Fibroblast of skin of right quadriceps (primary cell): ENCODE measurements at places on chromosomes 7 and 10.

DNA sequence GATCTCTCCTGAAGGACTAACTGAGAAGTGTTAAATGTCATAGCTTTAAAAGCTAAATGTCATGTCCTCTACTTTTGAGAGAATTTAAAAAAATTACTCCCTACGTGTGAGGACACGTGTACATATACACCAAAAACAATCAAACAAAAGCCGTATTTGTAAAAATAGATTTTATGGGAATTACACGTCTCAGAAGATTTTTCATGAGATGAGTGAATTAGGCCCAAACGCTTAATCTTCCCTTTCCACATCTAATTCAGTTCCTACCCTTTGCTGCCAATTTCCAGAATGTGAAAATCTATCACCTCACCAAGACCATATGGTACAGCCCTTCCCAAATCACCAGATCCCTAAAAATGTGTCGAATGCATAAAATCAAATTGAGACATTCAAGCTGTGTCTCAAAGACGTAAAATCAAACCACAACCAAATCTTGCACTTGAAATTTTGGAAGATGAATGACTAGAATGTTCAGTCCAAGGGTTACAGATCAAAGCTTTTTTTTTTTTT is 1.0 kb upstream of the CTTNBP2 start:
- no peak for DNase-seq

DNA sequence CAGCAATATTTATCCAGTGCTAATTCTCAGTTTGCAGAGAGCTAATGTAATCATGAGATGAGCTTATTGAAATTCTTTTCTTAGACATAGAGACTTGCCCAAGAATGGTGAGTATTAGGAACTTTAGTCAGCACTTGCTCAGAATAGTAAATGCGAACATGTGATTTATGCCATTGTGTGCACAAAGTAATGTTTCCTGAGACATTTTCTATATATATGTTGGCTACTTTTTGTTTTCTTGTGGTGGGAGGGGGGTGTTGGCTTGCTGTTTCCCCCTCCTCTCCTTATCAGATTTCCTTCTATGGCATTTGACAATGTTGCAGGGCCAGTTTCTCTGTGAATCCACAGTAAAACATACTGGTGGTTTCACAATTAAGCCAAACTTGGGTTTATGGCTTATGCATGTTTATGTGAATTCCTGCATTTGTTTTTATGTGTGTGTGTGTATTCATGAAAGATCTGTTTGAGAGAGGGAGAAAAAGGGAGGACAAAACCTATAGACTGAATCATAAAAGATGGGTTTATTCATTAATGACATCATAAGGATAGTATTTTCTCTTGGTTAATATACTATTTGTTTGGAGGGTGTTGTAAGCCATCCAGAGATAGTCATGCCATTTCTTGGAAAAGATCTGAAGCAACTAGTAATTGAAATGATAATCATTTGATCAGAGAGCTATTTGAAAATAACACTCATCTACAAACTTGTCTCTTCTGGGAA is 36.3 kb downstream of the ARID5B start:
- DNase-seq, result peak; percentile 87

GRCh38 chr7:50393076-50393475 is 57.1 kb downstream of the FIGNL1 start:
- DNase-seq, result no peak

DNA sequence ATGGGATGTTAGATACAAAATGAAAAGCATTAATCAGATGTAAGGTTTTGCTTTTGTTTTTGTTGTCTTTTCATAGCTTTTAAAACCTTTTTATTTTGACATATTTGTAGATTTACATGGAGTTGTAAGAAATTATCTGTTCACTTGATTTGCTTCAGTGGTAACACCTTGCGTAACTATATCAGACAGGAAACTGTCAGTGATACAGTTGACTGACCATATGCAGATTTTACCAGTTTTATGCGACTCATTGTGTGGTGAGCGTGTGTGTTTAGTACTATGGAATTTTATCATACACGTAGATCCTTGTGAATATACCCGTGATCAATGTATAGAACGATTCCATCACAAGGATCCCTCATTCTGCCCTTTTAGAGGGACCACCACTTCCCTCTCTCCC is 701.4 kb downstream of the SUGCT start:
- peak; percentile 22 for DNase-seq

- DNase-seq, result no peak
These were observed 30.9 kb downstream of the OCM2 start for GRCh38 chr7:97959046-97959445.

GRCh38 chr10:123148414-123149161 is 652 bp downstream of the HMX2 start:
- DNase-seq, result no peak

DNA sequence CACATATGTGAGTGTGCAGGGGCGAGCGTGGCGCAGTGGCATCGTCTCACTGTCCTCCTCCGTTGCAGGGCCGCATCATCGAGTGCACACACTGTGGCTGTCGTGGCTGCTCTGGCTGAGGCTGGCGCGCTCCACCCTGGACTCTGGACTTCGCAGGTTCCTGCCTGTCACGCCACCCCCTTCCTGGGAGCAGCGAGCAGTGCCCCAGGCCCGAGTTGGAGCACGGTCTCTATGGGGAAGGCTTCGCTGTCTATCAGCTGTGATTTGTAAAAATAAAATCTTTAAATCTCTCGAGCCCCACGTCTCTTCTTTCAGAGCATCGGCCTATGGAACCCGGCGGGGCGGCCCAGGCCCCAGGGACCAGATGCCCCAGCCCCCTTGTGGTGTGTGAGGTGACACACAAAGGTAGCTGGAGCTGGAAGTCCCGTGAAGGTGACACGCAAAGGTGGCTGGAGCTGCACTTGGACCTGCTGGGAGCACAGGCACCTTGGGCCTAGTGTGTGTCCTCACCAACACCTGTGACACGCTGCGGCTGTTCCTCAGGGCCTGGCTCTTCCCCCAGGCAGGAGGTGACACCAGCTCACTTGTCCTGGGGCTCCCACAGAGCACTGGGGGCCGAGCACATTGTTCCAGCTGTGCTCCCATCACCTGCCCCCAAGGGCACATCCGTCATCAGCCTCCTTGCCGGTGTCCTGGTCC is 10.7 kb downstream of the BUD31 start:
- no peak for DNase-seq

DNA sequence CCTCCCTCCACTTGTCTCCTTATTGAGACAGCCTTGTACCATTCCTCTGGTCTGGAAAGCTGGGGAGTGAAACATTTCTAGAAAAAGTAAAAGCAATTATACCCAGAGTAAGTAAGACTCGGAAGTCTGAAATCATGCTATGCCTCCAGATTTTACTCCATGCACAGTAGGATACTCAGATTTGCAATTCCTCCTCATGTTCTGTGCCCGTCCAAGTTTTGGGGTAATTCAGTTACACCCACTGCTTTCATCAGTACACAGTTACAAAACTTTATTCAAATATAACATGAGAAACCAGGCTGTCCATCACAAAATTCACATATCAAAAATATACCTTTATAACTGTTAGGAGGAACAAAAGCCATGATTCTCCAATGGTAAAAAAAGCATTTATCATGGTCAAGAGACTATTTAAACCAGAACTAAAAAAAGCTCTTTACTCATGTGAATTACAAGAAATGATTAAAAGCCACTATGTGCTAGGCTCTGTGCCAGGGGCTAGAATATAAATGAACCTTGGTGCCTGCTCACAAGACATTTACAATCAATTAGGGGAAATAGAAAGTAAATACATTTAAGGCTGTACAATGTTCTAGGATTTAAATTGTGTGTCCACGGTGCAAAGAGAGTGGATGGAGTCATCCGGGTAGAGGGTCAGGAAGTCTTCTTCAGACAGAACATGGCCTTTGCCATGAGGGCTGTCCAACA is 320.2 kb downstream of the ELMO1 start:
- DNase-seq, result no peak

- peak; percentile 70 for DNase-seq
These were observed 46.7 kb downstream of the MICALL2 start for GRCh38 chr7:1412322-1413261.

GRCh38 chr10:135601-136464 is 578 bp downstream of the ZMYND11 start:
- peak; percentile 55 for DNase-seq

GRCh38 chr10:16458166-16458955 is 21.6 kb downstream of the PTER start:
- DNase-seq, result no peak

- peak; percentile 96 for DNase-seq
These were observed 48.7 kb downstream of the BPGM start for GRCh38 chr7:134695321-134695860.

DNA sequence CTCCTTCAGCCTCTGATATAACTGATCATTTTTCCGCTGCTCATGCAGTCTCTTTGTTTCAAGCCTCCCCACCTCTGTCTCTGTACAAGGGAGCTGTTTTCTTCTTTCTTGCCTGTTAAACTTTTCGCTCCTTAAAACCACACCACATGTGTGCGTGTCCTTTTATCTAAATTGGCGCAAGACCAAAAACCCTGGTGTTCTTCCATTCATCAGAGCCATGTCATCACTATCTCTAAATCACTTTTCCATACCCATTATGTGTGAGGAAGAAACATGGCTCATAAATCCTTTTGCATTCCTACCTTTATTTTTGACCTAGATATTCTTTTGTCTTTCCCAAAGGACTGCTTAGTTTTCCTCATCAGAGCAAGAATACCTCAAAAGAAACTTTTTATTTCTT is 239.0 kb upstream of the IMMP2L start:
- DNase-seq, result peak; percentile 71

GRCh38 chr7:32479574-32480200 is 10.5 kb downstream of the LSM5 start:
- DNase-seq, result peak; percentile 38

DNA sequence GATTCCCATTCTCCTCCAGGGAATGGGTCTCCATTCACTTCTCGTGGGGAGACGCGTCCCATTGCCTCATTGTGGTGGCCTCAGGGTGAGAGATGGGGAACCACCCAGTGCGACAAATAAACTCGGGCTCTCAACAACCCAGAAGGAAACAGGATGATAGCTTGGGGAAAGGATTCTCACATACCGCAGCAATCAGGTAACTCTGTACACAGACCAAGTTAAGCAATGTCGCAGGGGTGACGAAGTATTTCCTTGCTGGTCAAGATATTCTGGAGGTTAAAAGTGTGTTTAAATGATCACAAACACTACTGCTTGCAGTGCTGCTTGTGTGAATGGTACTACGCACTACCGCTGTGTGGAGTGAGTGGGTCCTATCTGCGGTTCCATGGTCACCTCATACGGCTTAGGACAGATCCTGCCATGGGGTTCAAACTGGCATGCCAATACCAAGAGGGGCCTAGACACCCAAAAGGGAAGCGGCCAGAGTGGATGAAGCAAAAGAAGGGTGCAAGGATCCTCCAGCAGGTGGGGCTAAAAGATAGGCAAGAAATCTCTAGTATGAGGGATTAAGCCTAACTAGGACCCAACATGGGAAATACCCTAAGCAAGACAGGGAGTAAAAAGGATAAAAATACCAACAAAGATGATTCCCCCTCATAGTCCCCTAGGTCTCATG is 143.8 kb upstream of the TMEM106B start:
- peak; percentile 23 for DNase-seq

GRCh38 chr10:132827423-132827789 is 41.5 kb upstream of the NKX6-2 start:
- DNase-seq, result no peak

DNA sequence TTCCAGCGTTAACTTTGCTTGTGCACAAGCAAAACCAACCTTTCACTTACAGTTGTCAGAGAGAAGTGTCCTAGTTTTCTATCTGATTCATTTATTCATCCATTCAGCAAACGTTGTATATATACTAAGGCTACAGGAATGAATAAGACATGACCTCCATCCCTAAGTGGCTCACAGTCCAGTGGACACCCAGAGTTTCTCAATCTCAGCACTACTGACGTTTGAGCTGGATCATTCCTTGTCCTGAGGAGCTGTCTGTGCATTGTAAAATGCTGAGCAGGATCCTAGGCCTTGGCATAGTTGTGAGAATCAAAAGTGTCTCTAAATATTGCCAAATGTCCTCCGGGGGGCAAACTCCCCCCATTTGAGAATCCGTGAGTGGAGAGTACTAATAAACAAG is 166.7 kb upstream of the PRKCQ start:
- DNase-seq, result no peak

- peak; percentile 17 for DNase-seq
These were observed 136.7 kb downstream of the HECW1 start for GRCh38 chr7:43248961-43249822.

- DNase-seq, result peak; percentile 6
These were observed 118.5 kb downstream of the AMPH start for GRCh38 chr7:38512704-38513103.

DNA sequence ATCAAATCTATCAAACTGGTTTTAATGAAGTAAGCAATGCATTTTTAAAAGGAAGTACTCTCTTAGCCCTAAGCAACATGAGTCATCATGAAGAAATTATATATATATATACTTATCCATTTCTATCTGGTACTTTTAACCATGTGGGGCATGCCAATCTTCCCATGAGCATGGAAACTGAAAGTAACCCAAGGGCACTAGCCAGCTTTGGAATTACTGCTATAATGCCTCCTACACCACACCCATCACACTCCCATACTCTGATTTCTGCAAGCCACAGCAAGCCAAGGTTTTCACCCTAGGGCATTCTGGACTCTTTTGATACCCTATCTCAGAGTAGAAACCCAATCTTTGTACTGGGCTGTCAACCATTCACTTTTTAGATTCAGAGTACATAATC is 204.6 kb downstream of the IMMP2L start:
- peak; percentile 23 for DNase-seq

- no peak for DNase-seq
These were observed 60.1 kb upstream of the GSDME start for GRCh38 chr7:24817339-24817738.

DNA sequence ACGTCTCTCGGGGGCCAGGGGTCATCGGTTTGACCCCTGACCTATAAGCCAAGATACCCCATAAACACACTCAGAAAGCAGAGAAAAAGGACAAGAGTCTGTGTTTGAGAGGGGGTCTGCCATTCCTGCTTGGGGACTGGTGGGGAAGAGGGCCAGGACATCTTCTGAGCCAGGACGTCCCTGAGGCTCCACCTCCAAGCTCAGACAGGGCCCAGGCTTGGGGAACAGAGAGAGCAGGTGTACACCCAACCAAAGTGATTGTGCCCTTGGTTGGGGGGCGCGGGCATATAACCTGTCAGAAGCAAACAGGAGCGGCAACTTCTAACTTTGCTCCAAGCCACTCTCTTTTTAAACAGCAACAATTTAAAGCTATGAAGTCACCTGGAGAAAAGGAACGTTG is 33.9 kb upstream of the PPIF start:
- DNase-seq, result no peak
